ENCODE measurements at places on chromosomes 4 and X.

DNA sequence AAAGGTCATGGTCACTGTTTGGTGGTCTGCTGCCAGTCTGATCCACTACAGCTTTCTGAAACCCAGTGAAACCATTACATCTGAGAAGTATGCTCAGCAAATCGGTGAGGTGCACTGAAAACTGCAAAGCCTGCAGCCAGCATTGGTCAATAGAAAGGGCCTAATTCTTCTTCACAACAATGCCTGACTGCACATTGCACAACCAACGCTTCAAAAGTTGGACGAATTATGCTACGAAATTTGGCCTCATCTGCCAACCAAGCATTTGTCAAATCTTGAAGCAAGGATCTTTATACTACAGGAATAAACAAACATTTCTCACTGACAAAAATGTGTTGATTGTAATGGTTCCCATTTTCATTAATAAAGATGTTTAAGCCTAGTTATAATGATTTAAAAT is 90.4 kb downstream of the EIF4E start:
- no peaks in the 10 kb centered on the region for H3K36me3 ChIP-seq
- no peak for DNase-seq
- H3K27ac ChIP-seq, result no peak overlapping the region
- no peaks in the 10 kb centered on the region for H3K4me1 ChIP-seq
- no peaks in the 10 kb centered on the region for H3K27me3 ChIP-seq

DNA sequence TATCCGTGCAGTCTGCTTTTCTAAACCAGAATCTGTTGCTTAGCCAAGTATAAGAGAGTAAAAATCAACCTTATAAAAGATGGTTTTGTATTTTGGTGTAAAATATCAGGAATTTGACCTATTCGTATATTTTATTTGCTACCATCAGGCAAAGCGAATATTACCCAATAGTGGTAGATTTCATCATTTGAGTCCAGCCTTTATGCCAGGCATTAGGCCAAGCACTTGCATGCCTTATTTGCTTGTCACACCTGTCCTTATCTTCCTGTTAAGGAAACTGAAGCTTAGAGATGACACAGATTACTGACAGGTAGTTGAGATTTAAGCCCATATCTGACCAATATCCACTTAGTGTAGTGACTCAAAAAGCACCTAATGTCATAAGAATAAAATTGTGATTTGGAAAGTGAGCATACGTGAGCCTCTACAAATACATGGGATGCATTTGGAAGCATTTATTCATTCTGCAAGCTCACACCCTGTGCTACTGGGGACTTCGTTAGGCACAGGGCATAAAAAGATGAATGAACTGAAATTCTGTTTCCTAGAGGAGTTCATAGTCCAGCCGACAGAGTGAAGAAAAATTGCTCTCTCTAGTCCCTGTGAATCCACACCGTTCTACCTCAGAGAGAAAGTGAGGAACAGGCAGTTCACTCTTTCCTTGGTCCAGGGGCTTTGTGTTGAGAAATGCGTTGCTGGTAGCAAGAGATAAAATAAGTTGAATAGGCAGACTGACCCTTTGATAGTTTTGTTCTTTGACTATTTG is 2.3 kb upstream of the RNF212 start:
- H3K4me1 ChIP-seq, result peaks cover 4% of the 10 kb centered on the region
- H3K4me3 ChIP-seq, result no peak overlapping the region
- no peak overlapping the region for H3K27ac ChIP-seq
- H3K27me3 ChIP-seq, result peaks cover 5% of the 10 kb centered on the region
- DNase-seq, result no peak
- H3K36me3 ChIP-seq, result no peaks in the 10 kb centered on the region

GRCh38 chr4:177448850-177449249 is 6.6 kb upstream of the AGA start:
- no peak overlapping the region for H3K27ac ChIP-seq
- H3K4me1 ChIP-seq, result no peaks in the 10 kb centered on the region
- DNase-seq, result no peak

GRCh38 chr4:173591760-173592159 is 61.7 kb upstream of the HAND2 start:
- no peaks in the 10 kb centered on the region for H3K4me1 ChIP-seq
- no peaks in the 10 kb centered on the region for H3K27me3 ChIP-seq
- H3K27ac ChIP-seq, result no peak overlapping the region
- H3K4me3 ChIP-seq, result no peak overlapping the region
- DNase-seq, result no peak

Measured in natural killer cell (primary cell).